GF-D8 (cell line): ENCODE measurements at places on chromosomes 2 and 18.

GRCh38 chr2:217661378-217661777 is 341.4 kb downstream of the TNS1 start:
- no peak for DNase-seq

GRCh38 chr2:10378189-10378588 is 69.9 kb downstream of the ODC1 start:
- no peak for DNase-seq

- DNase-seq, result no peak
These were observed 40.7 kb downstream of the DYSF start for GRCh38 chr2:71494091-71494490.

- DNase-seq, result no peak
These were observed 21.5 kb upstream of the BIN1 start for GRCh38 chr2:127128445-127128904.

GRCh38 chr18:21980744-21981143 is 188.6 kb upstream of the GATA6 start:
- no peak for DNase-seq

GRCh38 chr18:11850821-11851145 is 430 bp upstream of the CHMP1B start:
- DNase-seq, result no peak

DNA sequence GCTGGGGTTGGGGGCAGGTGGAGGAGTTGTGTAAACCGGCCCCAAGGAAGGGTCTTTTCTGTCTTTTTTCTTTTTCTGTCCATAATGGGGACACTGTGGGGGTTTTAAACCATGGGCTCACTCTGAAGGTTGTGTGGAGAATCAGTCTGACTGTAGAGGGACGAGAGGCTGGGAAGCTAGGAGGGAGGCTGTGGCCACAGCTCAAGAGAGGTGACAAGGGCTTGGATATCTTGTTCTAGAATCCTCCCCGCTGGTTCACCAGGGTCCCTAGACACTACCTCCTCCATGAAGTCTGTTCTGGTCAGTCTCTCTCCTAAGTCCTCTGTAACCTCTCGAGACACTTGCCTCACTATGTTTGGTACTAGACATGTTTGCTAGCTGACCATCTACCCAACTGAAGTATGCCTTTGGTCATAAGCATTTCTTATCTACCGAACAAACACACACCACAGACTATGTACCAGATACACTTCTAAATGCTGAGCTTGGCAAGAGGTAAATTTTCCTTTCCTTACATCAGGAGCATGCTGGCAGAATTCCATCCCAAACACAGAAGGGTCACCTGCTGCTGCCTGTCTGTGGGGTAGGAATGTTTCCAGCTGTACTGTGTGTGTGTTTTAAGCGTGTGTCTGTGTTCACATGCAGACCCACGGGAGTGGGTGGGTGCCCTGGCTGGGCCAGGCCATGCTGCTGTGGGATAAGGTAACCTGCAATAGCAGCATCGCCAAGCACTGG is 69.6 kb upstream of the MGAT4A start:
- no peak for DNase-seq

- no peak for DNase-seq
These were observed 17.4 kb upstream of the AP1S3 start for GRCh38 chr2:223854741-223855140.

GRCh38 chr2:148132412-148132811 is 111.5 kb downstream of the MBD5 start:
- no peak for DNase-seq

DNA sequence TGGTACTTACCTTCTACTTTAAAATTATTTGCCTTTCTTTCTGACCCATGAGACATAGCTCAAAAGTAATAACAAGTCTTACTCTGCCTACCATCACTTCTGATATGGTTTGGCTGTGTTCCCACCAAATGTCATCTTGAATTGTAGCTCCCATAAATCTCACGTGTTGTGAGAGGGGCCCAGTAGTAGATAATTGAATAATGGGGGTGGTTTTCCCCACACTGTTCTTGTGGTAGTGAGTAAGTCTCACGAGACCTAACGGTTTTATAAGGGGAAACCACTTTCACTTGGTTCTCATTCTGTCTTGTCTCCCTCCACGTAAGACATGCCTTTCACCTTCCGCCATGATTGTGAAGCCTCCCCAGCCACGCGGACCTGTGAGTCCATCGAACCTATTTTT is 47.5 kb downstream of the GALNT3 start:
- no peak for DNase-seq

DNA sequence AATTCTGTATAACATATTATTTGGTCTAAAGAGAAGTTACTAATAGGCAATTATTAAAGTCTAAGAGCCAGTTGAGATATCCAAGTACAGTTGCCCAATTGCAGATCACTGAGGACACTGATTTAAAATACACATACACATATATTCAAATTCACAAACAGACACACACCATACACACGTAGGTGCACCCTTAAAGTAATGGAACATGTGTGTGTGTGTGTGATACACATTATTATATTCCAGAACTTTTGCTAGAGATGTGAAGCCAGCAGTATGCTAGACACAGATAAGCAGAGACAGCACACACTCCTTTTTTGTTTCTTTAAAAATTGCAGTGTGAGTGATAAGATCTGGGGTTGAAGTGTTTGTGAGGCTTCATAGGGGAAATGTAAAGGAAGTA is 292.5 kb downstream of the CNTNAP5 start:
- no peak for DNase-seq

DNA sequence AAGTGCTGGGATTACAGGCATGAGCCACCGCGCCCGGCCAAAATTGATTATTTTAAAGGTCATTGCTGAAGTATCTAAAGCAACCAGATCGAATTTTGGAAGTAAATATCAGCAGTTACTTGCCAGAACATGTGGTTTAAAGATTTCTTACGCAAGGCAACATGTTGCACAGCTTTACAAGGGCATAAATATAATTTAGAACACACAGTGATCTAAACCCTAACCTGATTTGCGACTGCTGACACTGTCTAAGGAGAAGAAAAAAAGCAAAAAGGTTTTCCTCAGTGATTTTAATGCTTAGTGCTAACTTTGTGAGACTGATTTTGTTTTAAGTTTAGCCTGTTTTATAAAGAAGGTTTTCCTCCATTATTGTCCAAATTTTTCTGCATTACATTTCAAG is 569.9 kb upstream of the LINC00305 start:
- DNase-seq, result no peak

DNA sequence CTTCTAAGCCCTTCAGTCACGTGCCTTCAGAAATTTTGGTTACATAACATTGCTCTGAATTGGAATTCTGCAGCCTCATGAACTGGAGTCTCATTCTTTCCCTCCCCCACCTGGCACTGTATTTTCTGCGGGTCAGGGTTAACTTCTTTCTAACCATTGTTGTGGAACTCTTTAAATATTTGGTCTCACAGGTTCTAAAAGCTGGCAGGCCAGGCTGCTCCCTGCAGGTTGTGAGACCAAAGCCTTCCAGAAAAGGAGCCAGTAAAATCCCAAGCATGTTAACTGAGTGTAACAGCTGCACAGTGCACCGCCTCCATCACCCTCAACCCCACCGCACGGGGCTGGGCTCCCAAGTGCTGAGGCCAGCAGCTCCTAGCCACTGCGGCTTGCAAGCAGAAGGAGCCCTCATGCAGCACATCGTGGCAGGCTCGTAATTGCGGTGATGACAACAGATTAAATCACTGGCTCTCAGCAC is 174.1 kb upstream of the ALPP start:
- no peak for DNase-seq

DNA sequence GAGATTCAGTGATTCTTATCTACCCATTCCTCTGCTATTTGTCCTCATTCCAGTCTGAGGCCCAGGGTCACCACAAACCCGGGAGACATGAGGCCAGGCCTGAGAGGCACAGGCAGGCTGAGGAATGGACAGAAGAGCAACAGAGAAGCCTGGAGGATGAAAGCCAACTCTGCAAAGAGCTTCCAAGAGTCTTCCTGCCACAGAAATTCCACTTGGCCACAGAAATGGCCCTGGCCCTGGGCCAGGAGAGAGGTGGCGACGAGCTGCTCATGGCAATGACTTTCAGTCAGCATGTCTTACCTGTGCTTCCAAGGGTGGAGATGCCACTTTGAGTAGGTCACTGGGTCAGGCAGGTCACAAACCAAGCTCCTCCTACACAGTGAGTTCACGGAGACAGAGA is 155.3 kb upstream of the PKDCC start:
- DNase-seq, result no peak

- DNase-seq, result peak; percentile 89
These were observed 11.9 kb upstream of the RPL37A start for GRCh38 chr2:216486708-216487107.

DNA sequence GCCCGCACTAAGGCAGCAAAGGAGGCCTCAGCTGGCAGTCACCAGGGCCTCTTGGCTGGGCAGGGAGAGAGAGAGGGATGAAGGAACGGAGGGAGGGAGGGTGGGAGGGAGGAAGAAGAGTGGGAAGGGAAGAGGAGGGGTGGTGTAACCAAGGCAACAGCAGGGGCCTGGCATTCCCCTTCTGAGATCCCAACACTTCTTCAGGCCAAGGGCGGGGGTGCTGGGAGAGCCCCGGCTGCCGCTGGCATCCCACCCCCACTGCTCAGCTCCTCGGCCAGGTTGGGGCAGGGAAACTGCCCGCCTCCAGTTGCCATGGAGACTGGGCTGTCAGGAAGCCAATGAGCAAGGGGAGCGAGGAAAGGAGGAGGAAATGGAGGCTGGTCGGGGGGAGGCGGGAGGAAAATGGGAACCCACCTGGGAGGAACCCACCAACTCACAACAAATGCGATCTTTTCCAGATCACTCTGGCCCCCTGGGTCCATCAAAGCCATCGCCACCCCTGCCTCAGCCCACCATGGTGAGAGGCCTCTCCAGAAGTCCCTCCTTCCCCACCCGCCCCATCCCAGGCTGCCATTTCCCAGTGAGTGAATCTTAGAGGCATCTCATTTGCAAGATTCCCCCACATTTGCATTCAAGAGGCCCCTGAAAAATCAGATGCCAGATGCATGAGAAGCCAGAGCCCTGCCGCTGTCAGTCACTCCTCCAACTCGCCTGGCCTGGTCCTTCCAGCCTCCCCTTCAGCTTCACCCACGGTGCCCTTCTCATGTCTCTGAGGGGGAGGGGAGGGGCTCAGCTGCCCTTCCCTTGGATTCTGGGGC is 12.4 kb downstream of the SH2D6 start:
- DNase-seq, result no peak

DNA sequence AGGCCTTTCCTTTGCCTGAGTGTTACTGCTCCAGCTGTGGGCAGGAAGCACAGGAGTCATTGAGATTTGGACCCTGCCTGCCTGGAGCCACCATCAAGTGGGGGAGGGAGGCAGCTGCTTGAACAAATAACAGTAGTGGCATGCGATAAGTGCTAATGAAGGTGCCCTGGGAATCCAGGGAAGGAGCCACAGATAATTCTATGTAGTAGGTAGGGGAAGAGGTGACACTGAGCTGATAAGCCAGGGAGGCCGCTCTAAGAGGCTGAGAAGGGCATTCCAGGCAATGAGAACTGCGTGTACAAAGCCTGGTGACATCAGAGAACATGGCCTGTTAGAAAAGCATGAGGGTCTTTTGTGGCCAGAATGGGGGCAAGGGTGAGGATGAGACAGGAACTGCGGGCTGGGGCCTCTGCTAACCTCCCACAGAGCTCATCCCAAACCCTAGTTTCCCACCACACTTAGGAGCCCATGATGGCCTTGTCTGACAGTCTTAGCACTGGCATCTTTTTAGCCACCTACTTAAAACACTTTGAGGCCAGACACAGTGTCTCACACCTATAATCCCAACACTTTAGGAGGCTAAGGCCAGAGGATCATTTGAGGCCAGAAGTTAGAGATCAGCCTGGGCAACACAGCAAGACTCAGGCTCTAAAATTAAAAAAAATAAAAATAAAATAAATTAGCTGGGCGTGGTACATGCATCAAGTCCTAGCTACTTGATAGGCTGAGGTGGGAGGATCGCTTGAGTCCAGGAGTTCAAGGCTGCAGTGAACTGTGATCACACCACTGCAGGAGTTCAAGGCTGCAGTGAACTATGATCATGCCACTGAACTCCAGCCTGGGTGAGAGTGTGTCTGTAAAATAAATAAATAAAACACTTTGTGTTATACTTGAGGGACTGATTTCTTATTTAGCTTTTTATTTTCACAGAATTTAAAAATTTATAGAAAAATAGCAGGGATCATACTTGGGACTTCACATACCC is 58.9 kb downstream of the TET3 start:
- no peak for DNase-seq

- DNase-seq, result no peak
These were observed 26.1 kb upstream of the WIPF1 start for GRCh38 chr2:174623690-174624089.

GRCh38 chr2:96934831-96935540 is 51.4 kb downstream of the FAM178B start:
- no peak for DNase-seq

DNA sequence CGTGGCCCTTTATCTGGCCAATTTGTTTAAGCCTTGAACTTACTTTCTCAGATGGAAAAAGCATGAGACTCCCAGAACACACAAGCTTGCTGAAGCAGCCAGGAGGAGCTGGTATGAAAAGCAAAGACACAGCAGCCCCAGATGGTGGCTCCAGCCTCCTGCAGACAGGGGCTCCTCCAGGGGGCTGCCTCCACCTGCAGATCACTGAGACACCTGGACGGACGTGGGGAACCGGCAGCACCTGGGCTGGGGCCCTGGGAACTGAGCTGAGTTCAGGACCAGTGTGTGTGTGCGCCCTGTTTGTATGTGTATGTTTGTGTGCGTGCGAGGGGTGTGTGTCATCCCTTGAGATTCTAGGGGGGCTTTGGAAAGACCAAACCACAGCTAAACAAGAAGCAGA is 8.6 kb downstream of the CYS1 start:
- DNase-seq, result no peak

DNA sequence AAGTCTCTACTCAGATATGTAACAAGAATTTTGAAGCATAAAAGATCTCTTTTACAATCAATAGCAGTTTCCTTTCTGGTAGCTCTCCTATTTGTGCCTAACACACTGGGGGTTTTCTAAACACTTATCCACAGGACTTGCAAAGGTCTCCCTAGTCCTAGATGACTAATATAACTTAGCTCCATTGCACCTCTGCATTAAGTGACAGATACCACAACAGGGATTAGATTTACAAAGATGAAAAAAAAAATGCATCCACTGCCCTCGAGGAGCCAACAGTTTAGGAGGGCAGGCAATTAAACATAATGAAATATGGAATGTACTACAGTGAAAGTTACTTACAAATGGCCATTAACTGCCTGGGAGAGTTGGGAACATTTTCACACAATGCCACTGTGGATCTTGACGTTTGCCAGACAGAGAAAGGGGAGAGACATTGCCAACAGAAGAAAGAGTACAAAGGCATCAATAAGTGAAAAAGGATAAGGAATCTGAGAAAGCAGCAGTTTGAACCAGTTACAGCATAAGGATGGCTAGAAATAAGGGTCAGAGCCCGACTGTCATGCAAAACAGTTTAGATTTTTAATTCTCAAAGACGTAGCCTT is 14.3 kb downstream of the PPP3R1 start:
- no peak for DNase-seq

- no peak for DNase-seq
These were observed 14.8 kb downstream of the STRN start for GRCh38 chr2:36951574-36951973.
